ENCODE measurements at places on chromosomes 3 and 15.

GRCh38 chr3:160486459-160486869 lies 36.9 kb upstream of the TRIM59 start:
- peak; percentile 29 for DNase-seq

- DNase-seq: no peak
These were observed 130.9 kb upstream of the IQSEC1 start for GRCh38 chr3:13204177-13204581.

GRCh38 chr3:53730576-53730975 lies 115.6 kb downstream of the CHDH start:
- DNase-seq: peak; percentile 61

GRCh38 chr3:31785734-31786133 lies 195.3 kb downstream of the OSBPL10 start:
- DNase-seq: no peak

DNA sequence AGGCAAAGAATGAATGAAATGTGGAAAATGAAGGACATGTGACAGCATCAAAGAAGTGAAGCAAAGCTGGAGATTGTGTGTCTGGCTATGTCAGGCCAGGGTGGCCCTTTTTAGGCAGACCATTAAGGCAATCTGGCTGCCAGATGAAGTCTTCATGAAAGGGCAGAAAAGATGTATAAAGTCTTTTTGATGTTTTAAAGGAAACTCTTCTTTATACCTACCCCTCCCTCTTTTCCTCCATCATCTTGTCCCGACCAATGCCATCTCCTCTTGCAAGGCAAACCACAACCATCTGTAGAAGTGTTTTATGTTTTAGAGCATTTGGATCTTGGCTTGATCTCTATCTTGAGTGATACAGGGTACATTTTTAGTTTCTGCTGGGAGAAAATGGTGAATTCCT lies 259.2 kb downstream of the LSAMP start:
- no peak for DNase-seq

- no peak for DNase-seq
These were observed 445.0 kb upstream of the TGFBR2 start for GRCh38 chr3:30161375-30161774.

- no peak for DNase-seq
These were observed 258.4 kb downstream of the ADAMTSL3 start for GRCh38 chr15:83912343-83912742.

- no peak for DNase-seq
These were observed 71.7 kb downstream of the DMXL2 start for GRCh38 chr15:51550841-51551240.

DNA sequence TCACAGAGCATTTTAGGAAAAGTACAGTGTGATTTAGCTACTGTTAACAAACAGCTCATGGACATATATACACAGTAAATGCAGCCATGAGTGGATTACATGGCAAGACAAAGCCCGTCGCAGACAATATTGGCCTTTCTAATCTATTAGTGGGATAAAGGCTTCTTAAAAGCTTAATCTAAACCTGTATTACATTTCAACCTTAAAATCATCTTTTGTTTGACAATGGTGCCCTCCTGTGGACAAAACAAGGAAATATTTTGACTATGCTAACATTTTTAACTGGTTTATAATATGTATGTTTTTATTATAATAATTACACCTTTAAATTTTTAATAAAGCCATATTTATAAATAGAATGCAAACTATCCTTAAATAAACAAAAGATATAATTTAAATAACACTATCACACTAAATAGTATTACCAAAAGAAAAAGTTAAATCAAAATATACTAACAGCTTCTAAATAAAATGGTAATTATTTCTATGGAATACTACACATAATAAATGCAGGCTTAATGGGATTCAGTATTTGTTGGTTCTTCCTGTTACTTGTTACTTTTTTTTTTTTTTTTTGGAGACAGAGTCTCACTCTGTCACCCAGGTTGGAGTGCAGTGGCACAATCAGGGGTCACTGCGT lies 38.6 kb downstream of the TAFA4 start:
- DNase-seq: peak; percentile 0

GRCh38 chr15:34275154-34275553 lies 50.3 kb downstream of the EMC4 start:
- DNase-seq: no peak

Measured in NCI-H1092 treated with DMSO at 0.1 percent for 48 hours (cell line).